Pancreas (tissue), 10 donors: ENCODE measurements at places on chromosomes 5 and 9.
A peak's percentile ranks its signal among the peaks of the same experiment; 100 is the strongest.

- DNase-seq, result no peak
Measured at GRCh38 chr5:179814090-179814489, 6.6 kb upstream of the SQSTM1 start.

DNA sequence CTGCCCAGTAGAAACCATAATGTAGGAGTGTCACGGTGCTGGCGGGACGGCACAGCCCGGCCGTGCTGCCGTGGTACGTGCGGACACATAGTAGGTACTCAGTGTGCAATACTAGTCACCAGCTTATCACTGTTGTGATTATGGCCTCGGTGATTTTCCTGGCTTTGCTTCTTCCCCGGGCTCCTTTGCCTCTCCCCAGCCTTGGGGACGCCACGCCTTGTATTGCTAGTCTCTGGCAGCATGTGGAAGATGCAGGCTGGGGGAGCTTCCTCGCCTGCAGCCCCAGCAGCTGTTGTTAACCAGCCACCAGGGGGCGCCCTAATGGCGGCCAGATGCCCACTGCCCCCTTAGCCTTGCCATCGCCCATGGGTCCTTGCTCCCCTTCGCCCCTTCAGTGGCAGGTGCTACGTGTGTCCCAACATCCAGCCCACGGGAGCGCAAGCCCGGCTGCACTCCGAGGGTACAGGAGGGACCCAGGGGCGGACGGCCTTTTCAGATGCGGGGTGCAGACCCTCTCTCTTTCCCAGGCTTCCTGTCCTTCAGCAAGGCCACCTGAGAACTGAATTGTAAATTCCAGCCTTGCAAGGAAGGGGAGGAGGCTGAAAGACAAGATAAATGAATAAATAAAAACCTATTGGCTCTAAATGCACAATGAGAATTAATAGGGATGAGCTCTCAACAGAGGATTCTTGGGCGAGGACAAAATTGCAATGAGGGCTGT, 8.0 kb downstream of the NTNG2 start:
- peak; percentile 57 for DNase-seq

GRCh38 chr5:15254607-15255006, 245.4 kb upstream of the FBXL7 start:
- DNase-seq, result no peak

DNA sequence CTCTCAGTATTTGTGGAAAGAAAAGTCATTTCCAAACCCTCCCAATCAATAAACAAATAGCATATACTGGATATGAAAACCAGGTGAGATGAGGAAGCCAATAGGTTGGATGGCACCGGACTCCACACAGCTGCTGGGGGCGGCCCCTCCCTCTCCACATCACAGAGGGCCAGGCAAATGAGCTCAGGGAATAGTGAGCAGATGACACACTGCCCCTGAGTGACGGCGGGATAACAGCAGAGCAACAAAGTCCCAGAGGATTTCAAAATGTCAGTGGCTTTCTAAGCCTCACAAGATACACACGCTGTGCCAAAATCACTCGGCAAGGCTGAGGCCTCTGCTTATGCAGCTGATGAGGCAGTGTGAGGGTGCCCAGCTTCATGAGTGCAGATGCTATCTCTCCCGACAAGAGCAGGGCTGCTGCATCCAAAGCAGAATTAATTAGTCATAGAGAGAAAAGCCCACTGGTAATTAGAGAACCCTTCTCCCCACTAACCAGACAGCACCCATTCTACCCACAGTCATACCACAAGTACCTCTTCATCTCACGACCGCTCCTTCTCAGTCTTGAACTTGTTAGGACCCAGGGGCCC, 235.0 kb upstream of the NFIL3 start:
- DNase-seq, result no peak

DNA sequence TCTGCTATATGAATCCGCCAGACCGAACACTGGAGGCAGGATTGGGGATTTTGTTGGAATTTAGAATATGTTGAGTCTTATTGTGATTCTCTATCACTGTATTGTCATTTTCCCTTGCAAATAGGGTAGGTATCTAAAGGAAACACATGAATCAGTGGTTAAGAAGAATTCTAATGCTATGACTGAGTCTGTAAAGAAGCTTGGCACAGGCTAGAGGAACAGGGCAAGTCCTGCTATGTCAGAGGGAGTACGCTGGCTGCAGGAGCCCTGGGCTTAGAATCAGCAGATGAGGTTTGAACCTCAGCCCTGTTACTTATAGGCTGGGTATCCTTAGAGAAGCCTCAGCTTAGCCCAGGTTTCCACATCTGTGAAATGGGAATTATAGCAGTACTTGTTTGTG, 198.1 kb downstream of the NR3C1 start:
- DNase-seq, result no peak

DNA sequence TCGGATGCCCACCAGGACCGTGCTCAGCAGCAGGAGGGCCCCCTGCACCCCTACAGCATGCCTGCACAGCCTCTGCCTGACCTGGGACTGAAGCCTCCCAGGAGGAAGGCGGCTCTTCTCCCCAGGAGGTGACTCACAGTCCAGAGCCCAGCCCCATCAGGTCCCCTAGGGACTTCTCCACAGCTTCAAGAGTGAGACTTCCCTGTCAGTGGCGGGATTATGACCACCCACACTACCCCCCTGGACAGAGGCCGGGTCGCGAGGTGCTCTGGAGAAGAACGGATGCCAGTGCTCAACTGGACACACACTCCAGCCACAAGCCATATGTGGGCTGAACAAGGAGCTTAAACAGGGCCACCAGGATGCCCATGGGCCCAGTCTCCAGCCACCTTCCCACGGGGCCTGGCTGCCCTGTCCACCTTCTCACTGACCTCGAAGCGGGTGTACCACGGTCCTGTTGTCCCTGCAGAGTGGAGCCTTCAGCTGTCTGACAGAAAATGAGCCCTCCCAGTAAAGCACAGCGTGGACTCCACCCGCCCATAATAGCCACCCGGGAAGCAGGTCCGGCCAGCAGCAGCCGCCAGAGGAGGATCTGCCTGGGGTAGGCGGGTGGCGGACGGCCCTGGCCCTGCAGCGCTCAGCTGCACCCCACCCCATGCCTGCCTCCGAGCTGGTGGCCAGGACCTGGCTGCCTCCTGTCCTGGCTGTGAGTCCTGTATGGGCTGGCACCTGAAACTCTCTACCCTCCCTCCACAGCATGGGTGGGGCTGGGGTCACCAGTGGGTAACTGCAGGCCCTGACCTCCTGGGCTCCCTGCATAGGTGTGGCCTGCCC, 54.7 kb downstream of the SEMA4D start:
- no peak for DNase-seq

- DNase-seq, result no peak
Measured at GRCh38 chr5:125323613-125324012, 577.2 kb upstream of the ZNF608 start.

- no peak for DNase-seq
Measured at GRCh38 chr5:141359790-141360426, at the start of gene PCDHGB2. TSS of gene PCDHGB2 (plus strand) at chr5:141359994. CDS start at chr5:141360136, 142 bp downstream.

DNA sequence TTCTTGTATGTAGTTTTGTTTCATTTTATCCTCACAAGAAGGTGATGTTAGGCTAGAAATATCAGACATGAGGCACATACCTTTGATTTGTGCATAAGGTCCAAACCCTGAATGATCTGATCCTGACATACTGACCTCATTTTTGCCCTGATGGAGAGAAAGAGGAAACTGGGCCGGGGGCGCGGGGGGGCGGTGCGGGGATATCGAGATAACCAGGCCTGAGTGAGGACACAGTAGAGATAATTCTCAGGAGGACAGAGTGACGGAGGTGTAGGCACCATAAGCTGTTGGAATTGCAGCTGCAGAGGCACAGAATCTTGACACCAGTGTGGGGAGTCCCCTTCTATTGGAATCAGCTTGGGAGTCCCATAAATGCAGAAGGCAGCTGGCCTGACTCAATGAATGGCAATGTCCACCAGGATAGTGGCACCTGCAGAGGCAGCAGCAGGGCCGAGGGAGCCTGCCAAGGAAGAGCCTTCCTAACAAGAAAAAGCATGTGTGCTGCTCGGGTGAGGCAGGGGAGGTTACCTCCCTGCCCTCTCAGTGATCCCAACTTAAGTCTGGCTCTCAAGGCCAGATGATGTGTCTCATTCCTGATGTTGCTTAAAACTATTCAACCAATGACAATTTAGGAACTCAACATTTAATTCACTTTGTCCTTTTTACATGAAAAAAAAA, 234.3 kb upstream of the MSX2 start:
- DNase-seq, result no peak

DNA sequence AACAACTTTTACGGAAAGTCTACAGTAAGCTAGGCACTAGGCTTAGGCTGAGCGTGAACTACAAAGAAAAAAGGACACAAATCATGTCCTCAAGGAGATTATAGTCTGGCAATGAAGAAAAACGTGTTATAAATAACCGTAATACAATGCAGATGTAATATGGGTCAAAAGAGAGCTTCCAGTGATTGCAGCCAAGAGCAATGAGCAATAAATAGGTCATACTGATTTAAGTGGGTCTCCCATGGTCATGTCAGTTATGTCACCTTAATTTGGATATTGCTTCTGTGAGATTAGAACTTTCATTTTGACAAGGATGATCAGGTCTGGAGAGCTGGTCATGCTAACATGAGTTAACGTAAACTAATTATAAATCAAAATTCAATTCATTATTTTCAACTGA, 158.6 kb upstream of the GNA14 start:
- no peak for DNase-seq

DNA sequence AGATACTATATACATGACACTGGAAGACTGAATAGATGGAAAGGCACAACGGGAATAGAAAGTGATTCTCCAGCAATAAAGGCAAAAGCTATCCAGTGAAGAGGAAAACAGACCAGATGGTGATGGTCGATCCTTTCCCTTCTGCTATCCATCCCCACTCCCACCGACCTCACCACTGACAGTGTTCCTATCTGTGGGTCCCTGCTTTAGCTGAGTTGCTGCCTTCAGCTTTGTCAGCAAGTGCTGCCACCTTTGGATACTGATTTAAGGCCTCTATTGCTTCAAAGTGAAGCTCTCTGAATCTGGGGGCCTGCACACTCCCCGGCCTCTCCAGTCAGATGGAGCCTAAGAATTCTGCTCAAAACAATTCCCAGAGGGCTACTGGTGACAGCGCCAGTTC, 32.3 kb downstream of the EPB41L4A start:
- no peak for DNase-seq

GRCh38 chr5:88602584-88602983, 280.4 kb downstream of the MEF2C start:
- DNase-seq, result peak; percentile 21

DNA sequence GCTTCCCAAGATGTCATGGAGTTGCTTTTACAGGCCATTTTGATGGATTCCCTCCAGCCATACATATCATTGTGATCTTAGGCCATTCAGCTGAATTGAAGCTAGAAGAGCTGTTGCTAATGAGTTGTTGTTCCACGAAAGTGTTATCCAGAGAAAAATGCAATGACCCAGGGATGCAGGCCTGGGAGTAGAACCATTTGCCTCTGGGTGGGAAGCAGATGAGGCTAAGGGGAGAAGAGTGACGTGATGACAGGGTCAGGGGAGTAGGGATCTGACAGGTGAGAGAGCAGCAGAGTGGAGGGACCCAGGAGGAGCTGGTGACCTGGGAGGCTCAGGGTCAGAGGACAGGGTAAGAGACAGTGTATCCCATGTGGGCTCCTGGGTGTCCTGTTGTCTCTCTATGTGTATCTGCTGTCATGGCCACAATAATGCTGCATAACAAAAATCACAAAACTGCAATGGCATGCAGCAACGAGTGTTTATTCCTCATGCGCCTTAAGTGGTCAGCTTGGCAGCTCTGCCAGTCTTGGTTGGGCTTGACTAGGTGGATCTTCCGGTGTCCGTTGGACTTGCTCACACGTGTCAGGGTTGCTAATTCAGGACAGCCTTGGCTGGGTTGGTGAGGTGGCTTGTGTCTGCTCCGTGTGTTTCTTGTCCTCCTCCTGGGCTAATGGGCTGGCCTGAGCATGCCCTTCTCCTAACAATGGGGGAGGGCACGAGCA, 90.6 kb downstream of the LIFR start:
- no peak for DNase-seq

GRCh38 chr5:57538341-57538955, 55.8 kb upstream of the ACTBL2 start:
- DNase-seq, result no peak
